ENCODE measurements at places on chromosomes 5 and 9.

- no peak for DNase-seq
Measured at GRCh38 chr5:117084067-117084466, 509.4 kb upstream of the SEMA6A start.

- DNase-seq: no peak
Measured at GRCh38 chr5:170430866-170431437, 41.8 kb upstream of the KCNMB1 start.

GRCh38 chr5:149733129-149733900, 3.2 kb downstream of the PPARGC1B start:
- no peak for DNase-seq

GRCh38 chr9:126752881-126753670, 51.8 kb upstream of the ZBTB43 start:
- DNase-seq: no peak

GRCh38 chr9:87836951-87837705, 45.5 kb upstream of the SPATA31E1 start:
- DNase-seq: no peak
